ENCODE measurements at places on chromosomes 13 and 19. TPM values are rescaled to one million over a fixed set of nuclear protein-coding genes. Genes with fewer than 3 reads are reported as not detected.
A peak's percentile ranks its signal among the peaks of the same experiment; 100 is the strongest.

The PPP1R15A gene
- 64.0 TPM for total RNA-seq

The ATP4A gene
- total RNA-seq: not detected

The CPB2 gene
- total RNA-seq: not detected

The FLT1 gene
- 46.3 TPM for total RNA-seq

The TSHZ3 gene
- 9.5 TPM for total RNA-seq

The C19orf67 gene
- not detected for total RNA-seq

The ZDHHC20 gene
- 87.8 TPM for total RNA-seq

The CKM gene
- total RNA-seq: 4,756 TPM

The CASP14 gene
- total RNA-seq: 0.10 TPM

The EPN1 gene
- total RNA-seq: 62.2 TPM

- DNase-seq: no peak
Observed at GRCh38 chr13:55001881-55002280, 1973.3 kb downstream of the OLFM4 start.

- DNase-seq: no peak
Observed at GRCh38 chr19:48818234-48818820, 7.5 kb upstream of the BCAT2 start.

GRCh38 chr19:47210689-47211316 is 20.2 kb downstream of the BBC3 start:
- DNase-seq: peak; percentile 90

GRCh38 chr13:67140006-67140405 is 90.1 kb downstream of the PCDH9 start:
- DNase-seq: no peak

DNA sequence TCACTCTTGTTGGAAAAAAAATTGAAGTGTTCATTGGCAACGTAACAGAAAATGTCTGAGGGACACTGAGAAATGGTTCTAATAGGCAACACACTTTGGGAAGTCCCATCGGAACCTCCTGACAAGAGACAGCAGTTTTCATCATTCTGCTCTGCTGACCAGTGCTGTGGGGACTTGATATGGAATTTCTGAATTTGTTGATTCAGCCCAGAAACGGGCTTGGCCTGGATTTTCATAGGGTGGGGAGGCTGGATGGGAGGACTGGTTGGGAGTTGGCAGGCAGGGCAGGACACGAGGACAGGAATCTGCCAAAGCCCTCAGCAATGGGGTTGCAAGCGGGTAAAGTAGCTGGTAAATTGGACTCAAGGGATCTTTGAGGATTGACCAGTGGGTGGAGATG is 96.5 kb downstream of the DCT start:
- DNase-seq: no peak

- DNase-seq: no peak
Observed at GRCh38 chr13:82654143-82654542, 1228.1 kb downstream of the SLITRK1 start.

DNA sequence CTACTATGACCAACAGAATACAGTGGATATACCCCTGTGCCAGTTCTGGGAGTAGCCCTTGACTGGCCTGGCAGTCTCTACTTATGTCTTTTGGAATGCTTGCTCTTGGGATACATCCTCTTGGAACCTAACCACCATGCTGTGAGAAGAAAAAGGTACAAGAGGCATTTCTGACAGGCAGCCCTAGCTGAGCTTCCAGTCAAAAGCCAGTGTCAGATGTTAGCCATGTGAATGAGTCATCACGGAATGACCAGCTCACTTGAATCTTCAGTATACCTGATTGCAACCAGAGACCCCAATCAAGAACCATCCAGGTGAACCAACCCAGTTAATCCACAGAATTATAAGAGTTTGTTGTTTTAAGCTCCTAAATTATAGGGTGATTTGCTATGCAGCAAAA is 4.1 kb downstream of the CCDC169 start:
- DNase-seq: no peak

DNA sequence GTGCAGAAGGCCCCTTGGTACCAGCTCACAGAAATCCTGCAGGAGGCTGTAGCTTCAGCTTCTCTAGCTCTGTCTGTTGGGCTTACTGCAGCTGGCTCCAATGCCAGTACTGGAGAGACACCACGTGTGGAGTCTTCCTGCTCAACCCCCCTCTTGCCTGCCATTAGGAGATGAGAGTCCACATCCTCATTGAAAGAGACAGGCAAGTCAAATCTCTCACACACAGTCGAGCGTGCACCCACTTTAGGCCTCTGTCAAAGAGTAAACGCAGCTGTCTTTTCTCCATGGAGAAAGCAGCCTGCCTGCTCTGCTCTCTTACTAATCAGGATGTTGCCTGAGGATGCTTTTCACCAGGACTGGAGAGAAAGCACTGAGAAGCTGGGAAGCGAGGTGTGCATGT is 523.0 kb upstream of the NBEA start:
- peak; percentile 75 for DNase-seq

DNA sequence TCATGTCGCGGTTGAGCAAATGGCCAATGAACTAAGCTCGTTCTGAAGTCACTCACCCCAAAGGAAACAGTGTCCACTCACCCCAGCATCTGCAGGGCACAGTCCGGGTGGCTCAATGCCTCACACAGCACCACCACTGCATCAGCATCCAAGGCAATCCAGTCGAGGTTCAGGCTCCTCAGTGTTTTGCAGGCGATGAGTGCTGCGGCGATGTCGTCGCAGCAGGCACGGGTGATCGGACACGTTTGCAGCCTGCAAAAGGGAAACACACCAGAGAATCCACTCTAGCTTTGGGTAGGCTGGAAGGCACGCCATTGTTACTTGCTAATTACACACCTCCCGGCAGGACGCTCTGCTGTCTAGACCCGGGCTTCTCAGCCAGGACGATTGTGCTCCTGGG is 26.5 kb downstream of the NLRP9 start:
- no peak for DNase-seq

DNA sequence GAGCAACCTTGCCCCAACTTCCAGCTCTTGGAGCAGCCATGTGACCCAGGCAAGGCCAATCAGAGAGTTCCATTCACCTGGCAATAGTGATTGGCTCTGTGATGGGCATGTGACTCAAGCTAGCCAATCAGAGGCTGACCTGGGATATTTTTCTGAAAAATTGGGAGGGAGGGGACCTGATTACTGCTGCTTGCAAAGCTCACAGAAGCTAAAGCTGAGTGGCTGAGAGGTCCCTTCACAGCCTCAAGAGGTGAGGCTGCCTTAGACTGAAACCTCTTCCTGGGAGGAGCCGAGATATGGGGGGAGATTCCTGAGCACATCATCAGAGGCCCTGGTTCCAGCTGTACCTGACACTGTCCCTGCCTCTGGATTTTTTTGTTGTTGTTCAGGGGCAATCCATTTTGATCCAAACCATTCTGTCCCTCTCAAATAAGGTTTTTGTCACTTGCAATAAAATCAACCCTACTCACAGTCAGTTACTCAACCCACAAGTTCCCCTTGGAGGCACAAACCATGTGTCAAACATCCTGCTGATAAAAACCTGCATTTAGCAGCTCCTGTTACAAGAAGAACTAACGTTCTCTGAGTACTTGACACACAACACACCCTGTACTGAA is 4.8 kb downstream of the CIB3 start:
- no peak for DNase-seq

DNA sequence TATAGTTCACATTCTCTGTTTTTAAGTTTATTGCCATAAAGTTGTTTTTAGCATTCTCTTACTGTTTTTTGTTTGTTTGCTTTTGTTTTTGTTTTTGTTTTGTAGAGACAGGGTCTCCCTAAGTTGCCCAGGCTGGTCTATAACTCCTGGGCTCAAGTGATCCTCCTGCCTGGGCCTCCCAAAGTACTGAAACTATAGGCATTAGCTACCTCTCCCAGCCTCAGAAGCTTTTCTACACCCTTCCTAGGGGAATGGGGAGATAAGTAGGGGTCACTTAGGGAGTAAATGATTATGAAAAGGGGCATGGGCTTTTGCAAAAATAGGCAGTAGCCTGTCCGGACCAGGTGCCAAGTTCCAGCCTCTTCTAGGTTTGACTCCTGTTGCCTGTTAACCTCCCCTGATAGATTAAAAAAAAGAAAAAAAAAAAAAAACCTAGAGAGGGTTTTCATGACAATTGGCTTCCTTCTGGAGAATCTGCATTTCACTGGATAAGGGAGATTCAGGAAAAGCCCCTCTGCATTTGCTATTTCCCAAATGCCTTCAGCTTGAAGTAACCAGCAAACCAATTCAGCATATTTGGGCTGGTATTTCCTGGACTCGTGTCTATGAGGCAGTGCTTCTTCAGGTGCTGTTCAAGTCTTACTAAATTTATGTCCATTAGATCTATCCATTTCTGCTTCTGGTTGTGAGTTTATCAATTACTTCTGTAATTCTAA is 216.8 kb downstream of the TM9SF2 start:
- DNase-seq: no peak

- DNase-seq: no peak
Observed at GRCh38 chr13:74114202-74114601, 20.0 kb downstream of the KLF12 start.

DNA sequence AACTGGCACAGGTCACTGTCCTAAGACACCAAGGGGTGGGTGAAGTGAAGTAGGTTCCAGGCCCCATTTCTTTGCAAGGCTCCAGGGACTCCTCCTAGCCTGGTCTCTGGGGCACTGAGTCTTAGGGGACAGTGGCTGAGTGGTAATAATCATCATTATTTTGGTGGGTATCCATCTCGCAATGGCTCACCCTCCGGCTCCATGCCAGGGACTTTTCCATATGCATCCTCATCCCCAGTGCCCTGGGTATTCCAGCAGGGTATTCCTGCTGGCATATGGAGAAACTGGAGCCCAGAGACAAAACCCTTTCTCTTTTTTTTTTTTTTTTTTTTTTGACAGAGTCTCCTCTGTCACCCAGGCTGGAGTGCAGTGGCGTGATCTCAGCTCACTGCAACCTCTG is 2.5 kb downstream of the PDE4A start:
- no peak for DNase-seq

DNA sequence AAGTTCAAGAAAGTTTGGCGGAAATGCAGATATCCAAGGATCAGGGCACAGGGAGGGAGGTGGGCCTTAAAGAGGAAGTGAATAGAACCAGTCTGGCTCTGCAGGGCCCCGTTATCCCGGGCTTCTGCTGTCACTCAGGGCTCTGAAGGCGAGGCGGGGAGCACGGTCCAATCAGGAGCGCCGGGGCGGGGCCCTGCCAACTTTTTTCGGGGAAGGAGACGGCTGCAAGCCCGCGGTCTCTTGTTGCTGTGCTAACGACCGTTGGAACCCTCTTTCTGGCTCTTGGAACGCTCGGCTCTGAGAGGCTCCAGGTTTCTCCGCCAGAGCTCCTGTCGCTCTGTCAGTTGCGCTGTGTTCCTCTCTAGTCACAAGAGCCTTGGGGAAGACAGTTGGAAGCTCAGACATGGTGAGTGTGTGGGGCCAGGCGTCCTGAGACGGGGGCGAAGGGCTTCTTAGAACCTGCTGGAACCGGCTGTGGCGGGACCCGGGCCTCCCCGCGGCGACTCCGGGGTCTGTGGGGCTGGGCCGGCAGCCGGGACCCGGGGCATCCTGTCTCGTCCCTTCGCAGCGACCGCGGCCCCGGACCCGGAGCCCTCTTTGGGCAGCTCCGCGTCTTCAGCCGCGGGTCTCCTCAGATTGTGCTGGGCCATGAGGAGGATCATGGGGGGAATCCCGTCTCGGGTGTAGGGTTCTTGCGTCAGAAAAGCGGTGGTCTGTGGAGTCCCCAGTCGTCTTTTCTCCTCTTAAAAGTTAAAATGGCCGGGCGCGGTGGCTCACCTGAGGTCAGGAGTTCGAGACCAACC is 27.7 kb downstream of the ZNF844 start:
- DNase-seq: peak; percentile 96

DNA sequence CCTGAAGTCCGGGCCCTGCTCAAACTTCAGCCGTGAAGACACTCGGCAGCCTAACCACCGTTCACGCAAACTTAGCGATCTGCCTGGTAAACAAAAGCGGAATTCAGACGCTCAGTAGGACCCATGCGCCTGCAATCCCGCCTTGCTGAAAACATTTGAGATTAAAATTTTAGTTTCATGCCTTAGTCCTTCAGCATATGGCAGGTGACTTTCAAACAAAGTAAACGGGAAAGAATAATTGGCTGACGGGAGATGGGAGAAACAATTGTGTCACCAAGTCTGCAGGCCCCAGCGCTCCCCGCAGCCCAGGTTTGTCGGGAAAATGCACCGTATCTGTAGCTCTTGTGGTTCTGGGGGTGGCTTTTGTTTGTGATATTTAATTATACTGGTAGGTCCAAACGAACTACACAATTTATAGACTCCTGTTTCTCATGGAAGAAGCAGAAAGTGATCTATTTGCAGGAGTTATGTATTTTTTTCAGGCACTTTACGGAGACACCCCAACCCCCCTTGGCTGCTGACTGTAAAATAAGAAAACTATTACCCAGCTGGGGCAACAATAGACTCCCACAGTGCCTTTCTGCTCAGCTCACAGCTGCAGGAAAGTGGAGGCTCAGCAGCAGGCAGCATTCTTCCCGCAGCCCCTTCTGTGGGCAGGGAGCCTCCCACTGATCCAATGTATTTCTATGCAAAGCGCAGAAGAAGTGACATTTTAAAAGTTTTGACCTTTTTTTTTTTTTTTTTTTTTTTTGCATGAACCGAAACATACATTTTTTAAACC is 94.8 kb downstream of the SOX1 start:
- DNase-seq: peak; percentile 42

DNA sequence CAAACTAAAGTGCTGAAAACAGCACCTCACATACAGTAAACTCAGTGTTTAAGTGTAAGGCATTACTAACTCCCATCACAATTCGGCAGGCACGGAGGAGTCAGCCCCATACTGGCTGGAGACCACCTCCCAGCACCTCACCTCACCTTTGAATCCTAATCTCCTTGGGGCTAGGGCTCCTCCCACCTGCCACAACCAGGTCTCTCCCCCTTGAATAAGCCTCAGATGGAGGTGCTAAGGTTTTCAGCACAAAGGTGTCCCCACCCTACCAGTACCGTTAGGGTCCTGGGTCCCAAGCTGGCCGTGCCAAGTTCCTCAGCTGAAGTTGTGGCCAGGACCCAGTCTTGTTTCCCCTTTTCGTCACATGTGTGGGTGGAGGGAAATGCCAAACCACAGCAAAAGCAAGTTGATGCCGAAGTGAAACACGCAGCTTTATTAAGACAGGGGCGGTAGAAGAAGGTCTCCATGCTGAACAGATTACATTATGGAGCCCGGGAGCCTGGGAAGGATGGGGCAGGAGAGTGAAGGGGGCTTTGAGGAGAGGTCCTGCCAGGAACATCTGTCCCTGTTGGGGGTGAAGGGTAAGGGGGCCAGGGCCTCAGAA is at the start of gene IGFLR1:
Gene IGFLR1, minus strand, starts transcription at position 332 of the 604 bp plus-strand sequence. CDS start 1,272 bp downstream, outside the sequence.
- no peak for DNase-seq

- peak; percentile 11 for DNase-seq
Observed at GRCh38 chr13:25214491-25215252, 42.6 kb upstream of the AMER2 start.

DNA sequence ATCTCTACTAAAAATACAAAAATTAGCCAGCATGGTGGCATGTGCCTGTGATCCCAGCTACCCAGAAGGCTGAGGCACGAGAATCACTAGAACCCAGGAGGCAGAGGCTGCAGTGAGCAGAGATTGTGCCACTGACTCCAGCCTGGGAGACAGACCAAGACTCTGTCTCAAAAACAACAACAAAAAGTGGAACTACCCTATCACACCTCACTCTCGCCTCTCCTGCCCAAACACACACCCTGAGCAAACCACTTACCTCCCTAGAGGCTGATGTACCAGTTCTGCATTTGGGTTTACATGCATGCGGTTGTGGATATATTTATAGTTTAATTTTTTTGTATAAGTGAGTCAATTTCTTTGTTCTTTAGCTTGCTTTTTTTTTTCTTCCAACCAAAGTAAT is 7.7 kb upstream of the PTOV1 start:
- no peak for DNase-seq
